ENCODE measurements at places on chromosomes 4 and X.

DNA sequence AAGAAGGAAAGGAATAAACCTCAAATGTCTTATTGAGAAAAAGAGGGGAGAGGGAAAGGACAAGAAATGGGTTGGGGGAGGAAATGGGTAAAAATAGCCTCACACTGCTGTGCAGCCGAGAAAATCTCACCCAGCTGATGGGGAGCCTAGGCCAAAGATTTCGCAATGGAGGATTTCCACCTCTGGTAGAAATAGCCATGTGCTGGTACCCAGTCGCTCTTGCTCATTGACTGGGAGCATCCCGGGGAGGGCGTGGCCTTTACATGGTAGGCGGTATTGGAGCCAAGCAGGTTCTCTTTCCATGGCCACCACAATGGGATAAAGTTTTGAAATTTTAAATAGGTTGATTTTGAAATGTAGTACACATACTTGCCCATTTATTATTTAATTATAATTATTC, 255.1 kb upstream of the LDB2 start:
- DNase-seq = no peak

DNA sequence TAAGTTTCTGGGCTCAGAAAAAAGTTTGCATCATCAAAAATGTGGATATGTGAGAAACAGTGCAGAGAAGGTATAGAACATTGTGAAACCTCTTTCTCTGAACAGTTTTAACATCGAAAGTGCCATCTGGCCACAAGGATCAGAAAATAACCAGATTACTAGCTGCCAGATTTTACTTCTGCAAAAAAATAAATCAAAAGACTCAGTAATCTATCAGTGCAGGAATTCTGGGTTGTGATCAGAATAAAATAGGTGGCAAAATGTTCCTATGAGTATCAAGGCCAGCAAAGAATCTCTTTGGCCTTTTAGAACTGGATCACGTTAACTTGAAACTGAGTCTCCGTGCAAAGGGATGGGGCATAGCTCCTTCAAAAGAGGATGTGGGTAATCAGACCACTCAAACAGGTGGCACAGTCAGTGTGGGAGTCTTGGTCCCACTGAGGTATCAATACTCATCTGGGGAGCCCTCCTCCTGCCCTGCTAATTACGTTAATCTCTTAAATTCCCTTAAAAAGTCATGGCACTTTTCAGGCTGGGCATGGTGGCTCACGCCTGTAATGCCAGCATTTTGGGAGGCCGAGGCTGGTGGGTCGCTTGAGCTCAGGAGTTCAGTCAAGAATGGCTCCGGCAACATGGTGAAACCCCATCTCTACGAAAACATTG, 26.7 kb upstream of the RBM47 start:
- DNase-seq = no peak

GRCh38 chr4:147929746-147930145, 197.9 kb downstream of the ARHGAP10 start:
- no peak for DNase-seq

DNA sequence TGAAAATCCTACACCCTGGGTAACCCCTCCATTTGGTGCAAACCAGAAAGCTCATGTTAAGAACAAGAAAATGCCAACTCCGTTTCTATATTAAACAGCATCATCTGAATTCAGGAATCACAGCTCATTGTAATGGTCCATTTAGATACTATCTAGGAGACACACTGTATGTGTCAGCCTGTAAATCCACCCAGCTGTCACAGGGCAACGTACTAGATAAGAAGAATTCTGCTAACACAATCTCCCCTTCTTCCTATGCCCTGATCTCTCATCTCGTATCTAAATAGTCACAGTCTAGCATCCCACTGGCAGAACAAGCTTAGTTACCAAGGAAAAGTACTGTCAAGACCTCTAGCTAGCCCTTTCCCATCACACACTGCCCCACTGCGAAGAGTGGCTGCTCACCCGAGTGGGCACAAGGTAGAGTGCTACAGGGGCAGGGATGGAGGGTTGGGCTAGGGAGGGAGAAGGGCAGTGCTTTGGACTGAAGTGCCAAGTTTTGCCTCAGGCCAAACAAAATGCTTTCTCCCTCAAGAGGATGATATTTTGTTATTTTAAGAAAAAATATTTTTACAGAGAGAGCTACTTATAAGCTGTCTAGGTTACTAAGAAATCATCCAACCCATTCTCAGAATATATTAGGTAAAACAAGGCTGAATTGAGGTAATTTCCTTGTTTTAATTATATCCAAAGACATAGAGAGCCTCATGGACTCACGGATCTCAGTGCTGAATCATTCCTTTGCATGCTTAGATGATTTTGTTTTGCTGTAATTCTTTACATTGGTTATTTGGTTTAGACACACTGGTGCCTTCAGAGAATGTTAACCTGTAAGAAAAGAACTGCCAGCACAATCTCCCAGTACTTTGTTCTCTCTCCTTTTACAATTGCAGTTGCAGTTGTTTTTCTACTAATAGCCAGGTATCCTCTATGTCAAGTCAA, 196.6 kb downstream of the PRDM5 start:
- DNase-seq = no peak

Measured in stimulated activated CD8-positive, alpha-beta memory T cell treated with anti-CD3 and anti-CD28 coated beads, Interleukin-4, amount 100 ng/mL, for 48 hours (primary cell).